CD4-positive, alpha-beta T cell treated with Interleukin-6 at 100 ng/mL for 8 hours (primary cell): ENCODE measurements at places on chromosomes 5 and 9.
A peak's percentile ranks its signal among the peaks of the same experiment; 100 is the strongest.

DNA sequence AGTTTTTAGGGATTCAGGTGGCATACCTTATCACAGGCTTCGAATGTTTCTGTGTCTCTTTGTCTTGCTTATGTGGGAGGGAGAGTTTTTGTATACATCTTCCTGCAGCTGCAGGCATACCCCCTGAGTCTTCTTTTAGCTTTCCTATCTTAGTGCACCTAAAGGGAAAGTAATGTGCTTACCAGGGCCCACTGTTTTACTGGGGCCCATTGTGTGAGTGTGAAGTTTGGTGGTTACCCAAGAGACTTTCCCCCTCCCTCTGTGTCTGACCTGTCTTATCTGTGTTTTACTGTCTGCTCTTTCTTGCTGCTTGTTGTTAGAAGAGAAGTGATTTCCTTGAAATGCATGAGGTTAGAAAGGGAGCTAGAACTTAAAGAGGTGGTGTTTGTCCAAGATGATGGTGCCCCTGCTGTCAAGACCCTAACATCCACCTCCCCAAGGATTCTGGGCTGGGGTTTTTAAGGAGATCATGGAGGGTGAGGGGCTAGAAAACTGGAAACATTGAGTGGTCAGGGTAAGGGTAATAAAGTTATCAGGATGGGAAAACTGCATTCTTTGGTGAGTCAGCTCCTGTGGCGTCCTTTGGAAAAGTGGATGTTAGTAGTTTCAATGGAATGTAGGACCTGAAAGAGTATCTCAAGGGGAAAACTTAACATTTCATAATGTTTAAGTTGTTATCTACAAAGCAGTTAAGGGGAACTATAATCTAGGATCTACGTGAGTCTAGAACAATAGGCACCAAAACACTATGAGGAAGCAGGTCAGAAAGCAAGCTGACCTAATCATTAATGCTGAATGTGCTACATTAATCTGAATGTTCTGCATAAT is 583.5 kb upstream of the TUSC1 start:
- no peak for DNase-seq

- no peak for DNase-seq
These were observed 490.8 kb downstream of the RASEF start for GRCh38 chr9:82572146-82572545.

DNA sequence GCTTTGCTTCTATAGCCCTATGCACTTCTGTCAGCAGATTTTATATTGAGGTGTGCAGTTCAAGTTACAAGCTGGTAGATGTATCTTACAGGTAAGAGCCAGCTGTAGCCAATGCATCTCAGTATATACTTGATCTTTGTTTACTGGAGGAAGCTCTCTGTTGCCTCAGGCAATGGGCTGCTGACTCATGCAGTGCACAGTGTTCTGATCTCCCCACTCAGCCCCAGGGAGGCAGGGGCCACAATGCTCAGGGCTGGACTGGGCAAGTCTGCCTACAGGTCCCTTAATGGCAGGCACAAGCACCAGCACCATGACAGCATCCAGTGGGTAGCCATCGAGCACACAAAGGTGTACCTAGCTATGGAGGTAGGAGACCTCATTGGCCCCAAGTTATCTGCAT is 178.8 kb upstream of the CDH10 start:
- no peak for DNase-seq

- DNase-seq = no peak
These were observed 205.7 kb upstream of the SGCD start for GRCh38 chr5:156121234-156121633.

- peak; percentile 79 for DNase-seq
These were observed at the start of gene AQP3 for GRCh38 chr9:33446946-33447798. Gene AQP3, minus strand, starts transcription at chr9:33447593. Its CDS starts 63 bp downstream, at chr9:33447530.

DNA sequence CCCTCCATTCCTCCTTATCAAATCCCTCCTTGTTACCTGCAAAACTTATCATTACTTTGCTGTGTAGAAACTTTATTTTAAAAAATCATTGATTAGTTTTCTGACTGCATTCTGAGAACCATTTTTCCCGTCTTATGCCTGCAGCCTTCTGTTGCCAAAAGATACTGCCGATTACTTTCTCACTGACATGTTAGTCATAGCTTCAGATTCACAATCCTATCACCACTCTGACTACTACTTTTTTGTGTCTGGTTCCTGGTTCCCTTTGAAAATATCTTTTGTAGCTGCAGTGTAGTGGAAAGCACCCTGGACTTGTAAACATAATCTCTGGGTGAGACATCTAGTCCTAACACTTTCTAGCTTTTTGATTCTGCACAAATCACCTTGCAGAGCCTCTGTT is 71.7 kb downstream of the NR2F1 start:
- DNase-seq = no peak

DNA sequence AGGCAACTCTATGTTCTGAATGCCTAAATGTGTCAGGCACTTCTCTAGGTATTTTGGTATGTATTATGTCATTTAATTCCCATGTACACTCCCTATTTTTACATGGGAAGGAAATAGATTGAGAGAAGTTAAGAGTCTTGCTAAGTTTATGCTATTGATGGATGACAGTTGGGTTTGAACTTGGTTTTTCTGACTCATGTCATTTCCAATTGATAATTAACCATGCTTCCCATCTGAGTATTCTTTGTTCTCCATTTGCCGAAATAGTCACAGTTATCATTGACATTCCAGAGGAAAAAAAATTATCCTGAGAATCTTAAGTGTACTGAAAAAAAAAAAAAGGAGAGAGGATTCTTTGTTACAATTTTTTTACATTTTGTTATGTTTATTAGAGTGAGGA is 23.1 kb upstream of the DMRTA1 start:
- no peak for DNase-seq

DNA sequence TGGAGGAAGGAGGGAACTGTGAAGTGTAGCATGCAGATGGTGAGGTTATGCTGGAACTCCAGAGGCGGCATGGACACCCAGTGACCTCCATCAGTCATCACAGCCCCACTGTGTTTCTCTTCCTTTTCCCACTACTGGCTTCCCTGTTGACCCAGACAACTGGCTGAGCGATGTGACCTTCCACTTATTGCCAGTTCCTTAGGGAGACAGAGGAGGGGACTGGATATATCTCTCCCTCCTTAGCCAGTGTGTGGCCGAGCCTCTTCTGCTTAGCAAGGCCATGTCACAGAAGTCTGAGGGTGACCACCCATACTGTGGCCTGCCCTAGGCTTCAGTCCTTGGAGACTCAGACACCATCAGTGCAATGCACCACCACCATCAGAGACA is 3.0 kb upstream of the PHYKPL start:
- DNase-seq = no peak

- no peak for DNase-seq
These were observed 14.5 kb upstream of the TAS2R1 start for GRCh38 chr5:9644630-9645029.

DNA sequence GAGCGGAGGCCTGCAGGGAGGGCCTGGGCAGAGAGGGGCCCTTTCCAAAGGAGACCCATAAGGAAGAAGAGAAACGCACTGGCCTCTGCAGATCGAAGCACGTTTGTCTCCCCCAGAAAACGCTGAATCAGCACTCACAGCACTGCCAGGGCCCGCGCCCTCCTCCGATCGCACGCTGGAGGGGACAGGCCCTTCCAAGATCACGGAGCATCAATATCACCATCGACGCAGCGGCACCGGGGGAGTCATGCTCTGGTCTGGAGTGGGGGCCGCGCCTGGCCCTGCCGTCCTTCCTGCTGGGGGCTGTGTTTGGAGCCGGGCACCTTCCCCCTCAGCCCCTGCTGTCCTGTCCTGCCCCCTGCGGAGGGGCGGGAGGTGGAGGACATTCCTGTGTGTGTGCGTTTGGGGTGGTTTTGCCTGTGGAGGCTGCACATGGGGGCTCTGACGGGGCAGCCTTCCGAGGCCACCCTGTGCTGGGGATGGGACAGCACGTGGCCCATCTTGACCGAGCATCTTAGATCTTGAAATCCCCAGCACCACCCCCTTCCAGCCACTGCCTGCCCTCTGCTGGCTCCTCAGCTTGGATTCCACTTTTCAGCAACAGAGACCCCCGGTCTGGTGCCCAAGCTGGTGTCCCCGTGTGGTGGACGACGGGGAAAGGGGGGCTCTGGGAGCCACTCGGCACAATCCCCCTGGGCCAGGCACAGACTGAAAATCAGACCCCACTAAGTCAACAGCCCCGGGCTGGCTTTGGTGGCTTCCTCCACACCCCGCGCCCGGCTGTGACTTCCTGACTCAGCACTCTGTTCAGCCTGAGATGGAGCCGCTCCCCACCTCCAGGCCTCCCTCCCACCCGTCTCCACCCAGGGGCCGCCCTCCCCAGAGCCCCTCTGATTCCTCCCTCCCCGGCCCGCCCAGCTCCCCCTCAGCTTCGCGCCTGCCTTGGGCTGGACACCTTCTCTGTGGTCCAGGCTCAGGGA is 8.3 kb downstream of the TMEM250 start:
- DNase-seq = peak; percentile 30

DNA sequence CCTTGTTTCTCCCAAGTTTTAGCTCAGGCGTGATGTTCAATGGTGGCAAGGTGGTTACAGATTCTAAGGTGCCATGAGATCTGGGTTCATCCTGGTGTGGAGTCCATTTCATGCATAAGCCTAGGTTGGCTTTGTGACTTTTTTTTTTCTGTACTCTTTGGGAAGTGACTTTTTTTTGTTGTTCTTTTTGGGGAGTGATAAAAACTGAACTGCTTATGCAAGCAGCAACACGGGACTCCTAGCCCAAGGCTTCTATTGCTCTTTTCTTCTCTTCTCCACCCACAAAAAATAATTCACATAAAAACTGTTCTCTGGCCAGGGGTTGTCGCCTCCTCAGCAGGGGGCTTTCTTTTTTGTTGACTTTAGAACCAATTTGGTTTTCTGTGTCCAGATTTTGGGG is 15.4 kb downstream of the STC2 start:
- DNase-seq = no peak

DNA sequence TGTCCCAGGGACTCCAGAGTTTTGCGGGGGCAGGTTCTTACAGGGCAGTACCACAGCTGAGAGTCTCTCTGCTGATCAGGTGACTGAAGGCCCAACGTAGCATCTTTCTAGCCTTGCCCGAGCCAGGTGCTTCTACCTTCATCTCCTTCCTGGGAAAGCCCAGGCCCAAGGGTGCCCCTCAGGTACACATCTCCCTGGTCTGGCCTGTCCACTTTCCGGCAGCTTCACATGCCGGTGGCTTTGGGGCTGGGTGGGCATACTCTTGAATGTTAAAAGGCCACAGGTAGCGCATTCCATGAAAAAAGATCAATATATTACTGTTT is 5.7 kb upstream of the PHYKPL start:
- DNase-seq = no peak

- no peak for DNase-seq
These were observed 83.3 kb downstream of the ICE1 start for GRCh38 chr5:5505815-5506214.

DNA sequence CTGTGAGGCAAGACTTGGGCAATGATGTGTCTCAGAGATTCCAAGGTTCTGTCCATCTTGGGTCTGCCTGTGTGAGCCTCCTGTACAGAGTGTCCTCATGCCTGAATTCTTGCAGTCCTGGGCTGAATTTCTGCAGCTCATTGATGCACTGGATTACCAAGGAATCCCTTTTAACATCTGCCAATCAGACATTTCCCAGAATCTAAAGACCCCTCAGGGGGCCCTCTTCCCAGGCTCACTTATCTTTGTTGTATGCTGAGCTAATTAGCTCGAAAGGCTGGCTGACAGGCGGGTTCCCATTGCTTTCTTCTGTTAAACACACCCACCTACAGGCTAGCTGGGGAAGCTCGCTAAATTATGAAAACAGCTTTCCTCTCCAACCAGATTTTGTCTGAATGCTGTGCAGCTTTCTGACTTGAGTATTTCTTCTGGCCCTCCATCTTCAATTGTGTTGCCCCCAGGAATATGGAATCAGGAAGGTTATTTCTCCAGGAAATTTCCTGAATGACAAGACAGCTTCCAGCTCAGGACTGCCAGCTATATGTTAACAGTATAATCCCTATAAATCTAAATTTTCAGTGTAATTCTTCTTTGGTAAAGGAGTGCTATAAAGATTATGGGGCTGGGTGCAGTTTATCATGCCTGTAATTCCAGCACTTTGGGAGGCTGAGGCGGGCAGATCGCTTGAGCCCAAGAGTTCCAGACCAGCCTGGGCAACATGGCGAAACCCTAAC is at the start of gene LIX1:
Gene LIX1 (minus strand): TSS at position 91 of the 734 bp plus-strand sequence. CDS start 35 bp downstream, at position 56.
- peak; percentile 8 for DNase-seq

GRCh38 chr9:128765499-128765898 is 6.2 kb downstream of the ZER1 start:
- DNase-seq = no peak

GRCh38 chr5:60377826-60378225 is 322.1 kb downstream of the DEPDC1B start:
- no peak for DNase-seq

GRCh38 chr9:17776735-17777134 is 197.9 kb downstream of the SH3GL2 start:
- no peak for DNase-seq

- DNase-seq = no peak
These were observed 307.2 kb downstream of the NSG2 start for GRCh38 chr5:174352681-174353080.

DNA sequence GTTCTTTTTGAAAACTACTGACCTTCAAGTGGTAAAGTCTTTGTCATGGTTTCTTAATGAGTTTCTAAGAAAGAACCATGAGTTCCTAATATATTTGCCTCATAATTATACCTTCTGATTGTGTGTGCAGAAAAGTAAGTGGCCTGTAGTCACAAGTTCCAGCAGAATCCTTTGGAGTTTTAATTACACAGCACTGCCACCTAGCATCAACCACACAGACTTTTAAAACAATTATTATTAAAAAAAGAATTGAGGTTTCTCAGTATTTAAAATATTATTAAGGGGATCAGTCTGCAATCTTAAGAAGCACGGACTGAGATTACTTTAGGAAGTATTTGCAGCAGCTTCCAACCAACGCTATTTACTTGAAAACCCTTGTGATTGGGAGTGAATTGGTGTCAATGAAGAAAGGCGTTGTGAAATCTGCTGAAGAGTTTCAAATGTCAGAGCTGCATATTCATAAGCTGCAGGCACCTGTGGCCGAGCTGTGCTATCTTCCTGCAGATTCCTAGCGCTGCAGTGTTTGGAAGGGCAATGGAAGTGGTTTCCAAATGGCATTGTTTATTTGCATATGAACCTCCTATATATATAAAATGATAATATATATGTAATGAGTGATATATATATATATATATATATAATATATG is 1074.2 kb upstream of the WWC1 start:
- DNase-seq = no peak
